ENCODE measurements at places on chromosomes 3 and 15.

DNA sequence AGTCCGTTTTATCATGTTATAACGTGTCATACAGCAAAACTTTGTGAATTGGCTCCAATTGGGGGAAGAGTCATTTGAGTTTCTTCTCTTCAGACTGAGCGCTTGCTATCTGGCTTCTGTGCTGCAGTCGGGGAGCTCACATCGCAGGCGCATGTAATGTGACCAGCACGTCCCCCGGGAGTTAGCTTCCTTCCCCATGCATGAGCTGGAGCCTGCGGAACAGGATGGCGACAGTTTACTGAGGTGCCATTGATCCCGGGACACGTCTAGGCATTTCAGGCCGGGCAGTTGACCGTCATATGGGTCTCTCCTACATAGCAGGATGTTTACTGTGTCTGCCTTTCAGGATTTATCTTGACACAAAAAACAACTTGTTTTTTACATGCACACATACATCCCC lies 44.8 kb downstream of the CMTM8 start:
- no peak for DNase-seq

- no peak for DNase-seq
Measured at GRCh38 chr15:94263341-94264273, 32.2 kb downstream of the MCTP2 start.

GRCh38 chr3:158663246-158663645 lies 9.2 kb downstream of the LXN start:
- no peak for DNase-seq

- DNase-seq: no peak
Measured at GRCh38 chr15:79307251-79307650, 3.7 kb upstream of the TMED3 start.

DNA sequence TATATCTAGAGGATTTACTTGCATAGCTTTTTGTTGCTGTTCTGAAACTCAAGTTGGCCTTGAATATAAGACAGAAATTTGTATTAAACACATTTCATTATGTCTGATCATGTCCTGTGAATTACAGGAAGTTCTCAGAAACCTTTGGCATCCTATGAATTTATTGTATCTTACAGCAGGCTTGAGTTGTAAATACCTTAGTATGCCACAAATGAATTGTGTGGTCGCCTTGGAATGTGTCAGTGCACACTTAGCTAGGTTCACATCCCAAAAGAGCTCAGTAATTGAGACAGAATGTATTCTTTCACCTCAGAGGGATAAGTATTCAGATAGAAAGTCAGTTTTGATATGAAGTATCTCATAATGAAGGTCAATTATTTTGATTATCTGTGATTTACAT lies 83.4 kb downstream of the NEK11 start:
- no peak for DNase-seq

Measured in stimulated activated CD8-positive, alpha-beta memory T cell treated with anti-CD3 and anti-CD28 coated beads, Interleukin-15, amount 100 ng/mL, for 4 hours (primary cell).